ENCODE measurements at places on chromosomes 6 and 20. TPM values are rescaled to one million over a fixed set of nuclear protein-coding genes. Genes with fewer than 3 reads are reported as not detected.

GRCh38 chr6:32589596-32590449, at the start of gene HLA-DRB1:
TSS of gene HLA-DRB1 (minus strand) at chr6:32589848. CDS start at chr6:32589742, 106 bp downstream.
- DNase-seq: no peak

Gene BTNL2
- 1.7 TPM for polyA plus RNA-seq

Gene MLIP
- polyA plus RNA-seq: 0.25 TPM

DNA sequence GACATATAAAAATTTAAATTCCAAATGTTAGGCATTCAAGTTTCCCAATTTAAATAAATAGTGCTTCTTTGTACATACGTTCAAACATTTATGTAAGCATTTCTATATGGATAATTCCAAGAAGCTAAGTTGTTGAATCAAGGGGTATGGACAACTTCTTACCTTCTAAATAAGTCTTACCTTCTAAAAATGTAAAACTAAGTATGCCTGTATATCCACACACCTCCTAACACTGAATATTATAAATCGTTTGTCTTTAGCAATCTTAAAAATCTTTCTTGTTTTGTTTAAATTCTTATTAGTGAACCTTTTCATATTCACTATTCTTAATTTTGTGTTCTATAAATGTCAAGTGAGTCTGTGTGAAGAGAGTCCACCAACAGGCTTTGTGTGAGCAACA, 2.5 kb upstream of the ZSCAN16 start:
- no peak for DNase-seq

GRCh38 chr6:107704347-107705013, 119.6 kb downstream of the SCML4 start:
- DNase-seq: no peak

- DNase-seq: no peak
These were observed 571 bp upstream of the PRPF6 start for GRCh38 chr20:63980317-63980805.

DNA sequence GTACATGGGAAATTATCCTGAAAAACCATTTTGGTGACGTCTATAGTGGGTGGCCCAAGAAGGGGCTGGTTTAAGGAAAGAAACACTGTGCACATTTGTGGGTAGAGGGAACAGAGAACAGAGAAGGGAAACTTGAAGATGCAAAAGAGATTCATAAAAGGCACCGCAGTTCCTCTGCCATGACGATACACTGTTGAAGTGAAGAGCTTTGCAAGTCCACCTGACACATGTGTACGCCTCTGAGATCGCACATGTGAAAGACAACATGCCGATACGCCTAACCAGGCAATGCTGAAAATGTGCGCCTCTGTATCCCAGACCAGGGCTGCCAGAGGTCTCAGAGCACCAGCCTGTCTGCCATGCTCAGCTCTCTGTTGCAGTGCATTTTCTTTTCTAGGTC, 180.9 kb downstream of the KIF16B start:
- no peak for DNase-seq

Measured in left lung (tissue), 14 donors.